C1 segment of cervical spinal cord (tissue), 14 donors: ENCODE measurements at places on chromosomes 5 and 9.

DNA sequence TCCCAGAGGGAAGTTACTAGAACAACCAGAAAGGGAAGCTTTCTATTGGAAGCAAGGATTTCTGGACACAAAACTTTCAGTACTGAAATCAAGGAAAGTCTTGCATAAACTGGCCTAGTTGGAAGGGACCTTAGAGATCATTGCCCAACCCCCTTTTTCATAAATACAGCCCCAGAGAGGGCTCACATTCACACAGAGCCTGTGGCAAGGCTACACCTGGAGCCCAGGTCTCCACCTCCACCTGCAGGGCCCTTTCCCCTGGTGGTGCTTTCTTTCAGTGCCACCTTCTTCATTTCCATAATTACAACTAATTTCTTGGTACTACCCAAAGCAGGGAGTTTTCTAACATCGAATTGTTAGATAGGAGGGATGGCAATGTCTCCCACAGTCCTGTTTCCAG lies 85.7 kb downstream of the ADRB2 start:
- DNase-seq: no peak

GRCh38 chr5:173634465-173634983 lies 18.1 kb upstream of the BOD1 start:
- no peak for DNase-seq

DNA sequence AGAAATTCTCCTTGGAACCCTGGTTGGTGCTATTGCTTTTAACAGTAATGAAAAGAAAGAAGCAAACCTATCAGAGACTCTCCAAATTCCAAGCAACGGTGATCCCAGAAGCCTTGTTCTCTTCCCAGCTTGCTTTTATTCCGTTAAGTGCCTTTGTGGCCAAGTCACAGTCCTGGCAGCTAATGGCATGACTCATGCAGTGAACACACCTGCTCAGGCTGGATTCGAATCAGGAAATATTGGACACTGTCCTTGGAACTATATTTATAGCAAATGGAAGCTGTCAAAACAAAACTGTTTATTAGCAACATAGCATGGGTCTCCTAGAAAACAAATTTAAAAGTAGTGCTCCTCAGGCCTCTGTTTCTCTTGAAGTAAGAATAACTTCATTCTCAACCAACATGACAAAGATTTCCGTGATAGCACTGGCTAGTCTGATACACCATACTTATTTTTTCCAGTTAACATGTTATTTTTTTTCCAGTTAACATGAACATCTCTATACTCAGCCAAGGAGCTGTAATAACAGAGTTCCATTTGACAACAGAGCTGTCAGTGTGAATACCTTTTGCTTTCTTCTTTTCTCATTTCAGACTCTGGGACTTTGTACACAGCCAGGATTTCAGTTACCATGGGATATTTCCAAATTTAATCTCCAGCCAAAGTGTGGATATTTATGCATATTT lies 502.4 kb downstream of the GADD45G start:
- DNase-seq: peak; percentile 26

- DNase-seq: no peak
These were observed 19.6 kb upstream of the UBTD2 start for GRCh38 chr5:172303162-172303561.

- DNase-seq: no peak
These were observed 1.3 kb upstream of the ERMP1 start for GRCh38 chr9:5834214-5834613.

GRCh38 chr9:136614372-136614922 lies 48.3 kb upstream of the EGFL7 start:
- no peak for DNase-seq

GRCh38 chr5:14309199-14309598 lies 166.1 kb downstream of the TRIO start:
- no peak for DNase-seq

- DNase-seq: no peak
These were observed 401.6 kb downstream of the EBF1 start for GRCh38 chr5:158698023-158698639.
